ENCODE measurements at places on chromosomes 6 and 20.

- DNase-seq, result no peak
Observed at GRCh38 chr6:166257911-166258318, 50.3 kb downstream of the PRR18 start.

GRCh38 chr6:20670750-20671149 is 136.5 kb downstream of the CDKAL1 start:
- no peak for DNase-seq

GRCh38 chr20:50379049-50379990 is 130.9 kb upstream of the PTPN1 start:
- DNase-seq, result no peak

DNA sequence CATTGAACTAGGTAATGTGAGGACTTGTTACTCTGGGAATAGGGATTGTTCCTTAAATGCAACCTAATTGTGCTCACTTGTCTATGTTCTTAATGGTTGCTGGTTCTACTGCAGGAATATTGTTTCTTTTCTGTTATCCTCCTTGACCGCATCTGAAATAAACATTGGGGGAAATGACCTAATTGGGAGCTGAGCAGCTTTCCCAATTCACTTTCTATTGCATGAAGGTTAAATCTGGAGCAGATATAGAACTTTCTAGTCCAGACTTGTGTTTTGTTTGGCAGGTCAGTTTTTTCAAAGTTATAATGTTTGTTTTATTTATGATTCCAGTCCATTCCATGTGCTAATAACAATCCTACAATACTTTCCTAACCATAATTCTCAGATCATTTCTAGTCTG is 981.0 kb upstream of the CITED2 start:
- DNase-seq, result no peak

DNA sequence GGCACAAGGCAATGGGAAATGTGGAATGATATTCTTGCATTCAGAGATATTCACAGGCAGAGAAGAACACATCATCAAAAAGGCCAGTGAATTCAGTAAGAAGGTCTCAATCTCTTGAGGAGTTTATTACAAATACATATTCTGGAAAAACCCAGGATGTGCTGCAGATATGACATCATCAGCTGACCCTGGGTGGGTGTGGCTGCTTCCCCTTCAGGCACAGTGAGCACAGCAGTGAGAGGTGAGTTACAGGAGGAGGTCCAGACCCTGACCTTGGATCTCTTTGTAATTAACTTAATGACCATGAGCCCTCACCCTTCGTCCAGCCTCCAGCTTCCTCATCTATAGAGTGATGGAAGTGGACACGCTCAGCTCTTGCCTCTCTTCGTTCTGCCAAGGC is 147.5 kb upstream of the SYNDIG1 start:
- no peak for DNase-seq

DNA sequence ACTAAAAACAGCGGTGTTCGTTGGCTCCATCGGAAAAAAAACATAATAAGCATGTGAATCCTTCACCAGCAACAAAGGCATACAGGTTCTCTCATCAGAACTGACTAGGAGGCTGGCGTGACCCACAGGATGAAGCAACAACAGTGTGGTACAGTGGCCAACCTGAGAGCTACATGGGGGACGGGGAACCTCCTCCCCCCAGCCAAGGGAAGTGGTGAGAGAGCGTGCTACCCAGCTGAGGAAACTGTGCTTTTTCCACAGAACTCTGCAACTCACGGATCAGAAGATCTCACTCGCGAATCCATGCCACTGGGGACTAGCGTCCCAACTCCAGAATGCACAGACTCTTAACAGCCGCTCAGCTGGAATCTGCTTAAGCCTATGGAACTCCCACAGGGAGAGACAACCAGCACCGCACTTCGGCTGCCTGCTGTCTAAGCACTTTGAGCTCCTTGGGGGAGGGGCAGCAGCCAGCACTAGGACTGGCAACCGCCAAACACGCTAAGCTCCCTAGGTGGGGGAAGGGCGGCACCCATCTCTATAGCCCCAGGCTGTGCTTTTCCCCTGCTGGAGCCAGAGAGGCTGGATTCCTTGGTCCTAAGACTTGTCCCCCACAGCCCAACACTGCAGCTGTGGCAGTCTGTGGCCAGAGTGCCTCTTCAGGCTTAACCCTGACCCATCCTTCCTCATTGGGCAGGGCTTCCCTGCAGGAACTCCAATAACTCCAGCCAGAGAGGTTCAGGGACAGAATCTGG is 538.3 kb upstream of the BTBD3 start:
- no peak for DNase-seq

GRCh38 chr6:43823879-43824702 is 54.1 kb downstream of the VEGFA start:
- peak; percentile 20 for DNase-seq

GRCh38 chr6:78594668-78595066 is 272.7 kb upstream of the IRAK1BP1 start:
- DNase-seq, result no peak

GRCh38 chr6:135163440-135163738 is 17.7 kb upstream of the MYB start:
- peak; percentile 54 for DNase-seq

- DNase-seq, result no peak
Observed at GRCh38 chr6:47844881-47845280, 63.0 kb downstream of the OPN5 start.

DNA sequence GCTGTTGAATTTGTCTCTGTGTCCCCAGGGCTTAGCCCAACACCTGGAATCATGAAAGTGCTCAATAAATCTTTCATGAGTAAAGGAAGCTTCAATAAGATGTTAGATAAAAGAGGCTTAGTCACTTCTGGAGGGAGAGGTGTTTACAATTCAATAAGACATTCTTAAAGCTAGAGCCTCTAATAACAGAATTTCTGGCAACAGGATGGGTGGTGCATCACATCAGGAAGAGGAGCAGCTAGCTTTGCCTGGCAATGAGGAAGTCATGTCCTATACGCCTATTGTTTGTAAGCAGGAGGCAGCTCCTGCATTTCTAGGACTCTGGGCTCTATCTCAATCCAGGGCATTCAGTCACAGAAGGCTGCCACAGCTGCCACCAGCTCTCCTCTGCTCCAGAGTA is 638.5 kb downstream of the EPM2A start:
- no peak for DNase-seq

Measured in CD4-positive, alpha-beta T cell treated with Interleukin-1 beta for 1 hour (primary cell).